ENCODE measurements at places on chromosomes 2 and 18. TPM values are rescaled to one million over a fixed set of nuclear protein-coding genes. Genes with fewer than 3 reads are reported as not detected.

The KRTCAP3 gene
- 0.72 TPM for total RNA-seq

The CYRIA gene
- 0.72 TPM for total RNA-seq

The ITGB6 gene
- total RNA-seq, result 0.87 TPM

The RBBP8 gene
- total RNA-seq, result 19.8 TPM
